ENCODE measurements at places on chromosomes 5 and 9.

DNA sequence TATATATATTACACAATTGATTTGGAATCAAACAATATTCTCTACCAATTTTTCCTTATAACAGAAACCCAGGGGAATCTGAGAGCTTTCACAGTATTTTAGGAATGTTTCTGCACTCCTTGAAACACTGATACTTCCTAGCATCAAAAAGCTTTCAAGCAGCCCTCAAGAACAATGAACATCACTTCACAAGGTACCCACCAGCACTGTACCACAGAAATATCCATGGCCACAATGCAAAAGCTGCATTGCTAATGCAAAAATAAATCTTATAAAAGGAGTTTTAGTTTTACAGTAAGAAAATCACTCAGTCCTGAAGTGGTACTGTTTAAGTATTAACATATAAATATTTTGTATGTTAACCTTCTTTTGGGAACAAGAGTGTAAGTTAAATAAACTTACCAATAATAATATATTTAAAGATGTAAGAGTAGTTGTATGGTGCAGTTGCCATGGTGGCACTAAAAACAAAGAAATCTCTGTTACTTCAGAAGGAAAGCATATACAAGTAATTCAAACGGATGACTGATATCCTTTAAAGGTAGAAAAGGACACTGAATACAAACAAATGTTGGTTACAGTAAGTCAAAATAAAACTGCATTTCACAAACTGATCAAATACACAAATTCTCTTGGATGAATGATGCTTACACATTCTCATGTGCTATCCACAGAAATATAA is 8.6 kb downstream of the RAB14 start:
- no peaks in the 10 kb centered on the region for H3K27me3 ChIP-seq
- H3K36me3 ChIP-seq = peaks cover 8% of the 10 kb centered on the region
- peaks cover 58% of the 10 kb centered on the region for H3K4me1 ChIP-seq
- no peak for DNase-seq
- no peak overlapping the region for H3K27ac ChIP-seq
- no peak overlapping the region for H3K4me3 ChIP-seq

GRCh38 chr9:79673614-79674013 is 101.8 kb downstream of the TLE4 start:
- H3K36me3 ChIP-seq = peaks cover 9% of the 10 kb centered on the region
- H3K4me3 ChIP-seq = no peak overlapping the region
- DNase-seq = no peak
- no peaks in the 10 kb centered on the region for H3K27me3 ChIP-seq

DNA sequence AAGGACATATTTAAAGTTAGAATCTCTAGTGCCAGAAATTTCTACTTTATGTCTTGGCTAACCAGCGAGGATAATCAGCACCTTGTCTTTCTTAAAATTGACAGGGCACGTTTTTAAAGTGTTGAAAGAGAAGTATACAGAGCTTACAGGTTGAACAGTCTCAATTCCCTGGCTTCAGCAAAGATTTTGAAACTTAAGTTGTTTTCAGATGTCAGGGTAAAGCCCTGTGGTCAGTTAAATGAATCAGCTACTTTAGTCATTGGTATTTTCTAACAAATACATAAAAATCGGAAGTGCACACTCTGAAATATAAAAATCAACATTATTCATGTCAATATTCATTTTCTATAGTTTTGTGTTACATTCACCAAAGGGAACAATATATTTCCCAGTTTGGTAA is 29.1 kb downstream of the SNCAIP start:
- no peaks in the 10 kb centered on the region for H3K36me3 ChIP-seq
- no peak overlapping the region for H3K27ac ChIP-seq
- DNase-seq = no peak
- H3K27me3 ChIP-seq = peaks cover 6% of the 10 kb centered on the region
- no peak overlapping the region for H3K4me3 ChIP-seq
- H3K4me1 ChIP-seq = no peaks in the 10 kb centered on the region

GRCh38 chr5:173960986-173961385 is 28.0 kb upstream of the C5orf47 start:
- no peak overlapping the region for H3K27ac ChIP-seq
- no peak overlapping the region for H3K4me3 ChIP-seq
- H3K4me1 ChIP-seq = no peaks in the 10 kb centered on the region

GRCh38 chr9:28264368-28264767 is 691.1 kb upstream of the C9orf72 start:
- H3K4me3 ChIP-seq = no peak overlapping the region

DNA sequence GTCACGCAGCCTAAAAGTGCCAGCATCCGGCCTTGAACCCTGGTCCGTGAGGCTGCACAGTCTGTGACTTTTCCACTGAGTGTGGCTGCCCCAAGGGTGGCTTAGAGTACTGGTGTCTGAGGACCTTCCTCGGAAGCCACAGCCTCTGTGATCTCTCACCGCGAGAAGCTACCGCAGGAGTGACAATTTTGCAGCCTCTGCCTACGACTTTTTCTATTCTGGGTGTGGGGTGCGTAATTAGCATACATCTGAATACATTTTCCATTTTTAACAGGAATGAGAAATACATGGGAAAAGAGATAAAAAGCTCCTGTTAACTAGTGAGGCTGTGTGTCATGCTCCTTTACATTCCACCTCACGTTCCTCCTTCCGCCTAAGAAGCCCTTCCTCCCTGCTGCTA is 48.3 kb upstream of the HRH2 start:
- H3K4me3 ChIP-seq = no peak overlapping the region
- H3K36me3 ChIP-seq = no peaks in the 10 kb centered on the region
- DNase-seq = no peak

DNA sequence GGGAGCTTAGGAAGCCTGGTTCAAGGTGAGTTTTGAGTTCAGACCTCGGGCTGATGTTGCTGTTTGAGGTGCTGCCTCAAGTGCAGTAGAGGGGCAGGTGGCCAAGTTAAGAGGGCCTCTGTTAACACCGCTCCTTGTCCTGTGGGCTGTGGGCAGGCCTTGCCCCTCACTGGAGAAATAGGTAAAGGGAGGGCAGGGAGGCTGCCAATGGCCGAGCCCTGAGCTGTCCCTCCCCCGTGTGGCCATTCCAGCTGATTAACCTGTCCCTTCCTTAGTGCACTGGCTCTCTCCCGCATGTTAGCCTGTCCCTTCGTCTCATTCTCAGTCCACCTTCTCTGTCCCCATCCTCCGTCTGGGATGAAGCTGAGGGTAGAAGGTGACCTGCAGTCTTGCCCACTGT is 21.4 kb downstream of the CNTFR start:
- no peaks in the 10 kb centered on the region for H3K36me3 ChIP-seq
- no peak overlapping the region for H3K27ac ChIP-seq
- no peaks in the 10 kb centered on the region for H3K4me1 ChIP-seq

- no peak for DNase-seq
- no peaks in the 10 kb centered on the region for H3K4me1 ChIP-seq
- H3K27me3 ChIP-seq = no peaks in the 10 kb centered on the region
- H3K36me3 ChIP-seq = peaks cover 10% of the 10 kb centered on the region
Measured at GRCh38 chr5:34967540-34967939, 38.2 kb downstream of the DNAJC21 start.

DNA sequence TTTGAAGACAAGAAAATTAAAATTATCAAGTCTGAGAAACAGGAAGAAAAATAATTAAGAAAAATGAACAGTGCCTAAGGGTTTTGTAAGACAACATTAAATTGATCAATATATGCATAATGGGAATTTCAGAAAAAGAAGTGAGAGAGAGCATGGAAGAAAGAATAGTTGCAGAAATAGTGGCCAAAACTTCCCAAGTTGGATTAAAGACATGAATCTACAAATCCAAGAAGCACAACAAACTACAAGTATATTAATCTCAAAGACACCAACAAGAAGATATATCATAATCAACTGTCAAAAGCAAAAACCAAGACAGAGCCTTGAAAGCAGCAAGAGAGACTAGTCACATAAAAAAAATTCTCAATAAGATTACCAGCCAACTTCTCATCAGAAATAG is 488.0 kb downstream of the RASEF start:
- DNase-seq = no peak
- H3K27me3 ChIP-seq = no peaks in the 10 kb centered on the region
- H3K4me1 ChIP-seq = no peaks in the 10 kb centered on the region
- no peaks in the 10 kb centered on the region for H3K36me3 ChIP-seq

GRCh38 chr9:91844190-91844589 is 105.8 kb downstream of the ROR2 start:
- H3K27ac ChIP-seq = no peak overlapping the region
- H3K36me3 ChIP-seq = no peaks in the 10 kb centered on the region
- H3K4me3 ChIP-seq = no peak overlapping the region
- no peak for DNase-seq

DNA sequence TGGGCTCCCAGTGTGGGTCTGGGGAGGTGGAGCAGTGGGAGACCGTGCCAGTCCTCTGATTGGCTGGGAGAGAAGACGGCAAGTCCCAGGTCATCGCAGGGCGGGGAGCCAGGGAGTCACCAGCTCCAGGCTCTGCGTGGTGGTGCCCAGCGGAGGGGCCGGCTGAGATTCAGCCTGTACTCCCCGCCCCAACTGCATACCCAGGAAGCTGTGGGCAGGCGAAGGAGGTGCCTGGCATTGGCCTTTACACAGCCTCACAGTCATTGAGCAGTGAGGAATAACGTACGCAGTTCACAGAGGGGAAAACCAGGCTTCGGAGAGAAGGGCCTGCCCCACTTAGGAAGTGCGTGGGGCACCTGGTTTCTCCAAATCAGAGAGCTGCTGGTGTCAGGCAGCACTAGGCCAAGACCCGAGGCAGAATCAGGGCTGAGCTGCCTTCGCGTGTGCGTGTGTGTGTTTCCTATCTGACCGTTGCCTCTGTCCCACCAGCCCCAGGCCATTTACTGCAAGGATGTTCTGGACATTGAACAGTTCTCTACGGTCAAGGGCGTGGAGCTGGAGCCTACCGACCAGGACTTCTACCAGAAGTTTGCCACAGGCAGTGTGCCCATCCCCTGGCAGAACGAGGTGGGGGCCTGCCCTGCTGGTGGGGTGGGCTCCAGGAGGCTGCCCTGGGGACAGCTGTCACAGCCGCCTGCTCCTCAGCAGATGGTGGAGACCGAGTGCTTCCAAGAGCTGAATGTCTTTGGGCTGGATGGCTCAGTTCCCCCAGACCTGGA is 6.2 kb upstream of the PRR7 start:
- peaks cover 41% of the 10 kb centered on the region for H3K36me3 ChIP-seq
- H3K4me1 ChIP-seq = peaks cover 24% of the 10 kb centered on the region
- no peak overlapping the region for H3K4me3 ChIP-seq
- no peak overlapping the region for H3K27ac ChIP-seq

GRCh38 chr9:15873573-15874177 is 320.8 kb downstream of the CCDC171 start:
- peaks cover 3% of the 10 kb centered on the region for H3K27me3 ChIP-seq
- H3K27ac ChIP-seq = no peak overlapping the region

DNA sequence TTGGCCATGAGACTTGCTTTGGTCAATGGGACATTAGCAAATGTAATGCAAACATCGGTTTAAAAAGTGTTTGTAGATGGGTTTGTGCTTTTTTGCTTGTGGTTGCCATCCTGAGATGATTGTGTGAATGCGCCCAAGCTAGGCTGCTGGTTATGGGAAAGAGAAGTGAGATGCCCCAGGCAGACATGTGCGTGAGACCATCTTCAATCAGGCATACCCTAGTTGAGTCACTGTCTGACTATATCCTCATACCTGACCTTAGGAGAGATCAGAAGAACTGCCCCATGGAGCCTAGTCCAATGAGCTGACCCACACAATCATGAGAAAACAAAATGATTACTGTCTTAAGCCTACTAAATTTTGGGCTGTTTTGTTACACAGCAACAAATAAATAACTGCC is 36.8 kb upstream of the ZNF608 start:
- no peak overlapping the region for H3K4me3 ChIP-seq
- H3K27me3 ChIP-seq = no peaks in the 10 kb centered on the region
- H3K27ac ChIP-seq = no peak overlapping the region
- H3K36me3 ChIP-seq = no peaks in the 10 kb centered on the region
- no peak for DNase-seq
- H3K4me1 ChIP-seq = no peaks in the 10 kb centered on the region

DNA sequence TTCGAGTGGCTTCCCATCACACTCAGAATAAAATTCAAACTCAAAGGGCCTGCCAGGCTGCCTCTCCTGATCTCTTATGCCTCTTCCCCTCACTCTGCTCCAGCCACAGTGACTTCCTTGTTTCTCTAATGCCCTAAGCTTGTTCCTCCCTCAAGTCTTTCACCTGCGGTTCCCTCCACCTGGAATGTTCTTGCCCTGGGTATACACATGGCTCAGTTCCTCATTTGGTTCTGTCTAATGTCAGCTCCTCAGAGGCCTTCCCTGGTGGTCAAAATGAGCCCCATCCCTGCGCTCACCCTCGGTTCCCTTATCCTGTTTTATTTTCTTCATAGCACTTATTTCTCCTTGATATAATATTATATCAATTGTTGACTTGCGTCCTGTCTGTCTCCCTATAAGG is 12.7 kb upstream of the CYSTM1 start:
- no peak overlapping the region for H3K4me3 ChIP-seq
- no peaks in the 10 kb centered on the region for H3K36me3 ChIP-seq
- H3K27me3 ChIP-seq = peaks cover 11% of the 10 kb centered on the region
- no peaks in the 10 kb centered on the region for H3K4me1 ChIP-seq

DNA sequence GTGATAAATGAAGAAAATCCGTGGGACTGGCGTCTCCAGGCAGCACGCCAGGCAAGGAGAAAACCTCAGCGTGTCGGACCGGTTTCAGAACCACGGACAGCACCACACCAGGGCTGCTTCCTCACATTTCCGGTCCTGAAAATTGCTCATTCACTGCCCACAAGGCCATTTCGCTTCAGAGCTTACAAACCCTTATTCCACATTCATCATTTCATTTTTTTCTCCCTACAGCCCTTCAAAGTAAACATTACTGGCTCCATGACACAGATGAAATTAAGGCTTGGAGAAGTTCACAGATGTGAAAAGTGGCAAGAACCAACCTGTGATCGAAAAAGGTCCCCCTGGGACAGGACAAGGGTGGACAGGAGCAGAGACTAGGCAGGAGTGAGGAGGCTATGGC is 1.5 kb upstream of the GPRIN1 start:
- no peak overlapping the region for H3K4me3 ChIP-seq
- no peaks in the 10 kb centered on the region for H3K36me3 ChIP-seq
- peak; percentile 53 for DNase-seq

GRCh38 chr9:81086416-81086815 is 602.9 kb downstream of the TLE1 start:
- H3K27me3 ChIP-seq = no peaks in the 10 kb centered on the region
- no peak for DNase-seq
- no peak overlapping the region for H3K27ac ChIP-seq
- H3K36me3 ChIP-seq = no peaks in the 10 kb centered on the region

- peak overlapping the region; percentile 27 for H3K27ac ChIP-seq
- H3K4me1 ChIP-seq = peaks cover 5% of the 10 kb centered on the region
- peak; percentile 29 for DNase-seq
- H3K36me3 ChIP-seq = peaks cover 39% of the 10 kb centered on the region
- no peak overlapping the region for H3K4me3 ChIP-seq
- H3K27me3 ChIP-seq = no peaks in the 10 kb centered on the region
Measured at GRCh38 chr9:35051069-35051967, 21.1 kb downstream of the VCP start.
